Putamen (tissue), 1 donor: ENCODE measurements at places on chromosomes 6 and 20.
A peak's percentile ranks its signal among the peaks of the same experiment; 100 is the strongest.

DNA sequence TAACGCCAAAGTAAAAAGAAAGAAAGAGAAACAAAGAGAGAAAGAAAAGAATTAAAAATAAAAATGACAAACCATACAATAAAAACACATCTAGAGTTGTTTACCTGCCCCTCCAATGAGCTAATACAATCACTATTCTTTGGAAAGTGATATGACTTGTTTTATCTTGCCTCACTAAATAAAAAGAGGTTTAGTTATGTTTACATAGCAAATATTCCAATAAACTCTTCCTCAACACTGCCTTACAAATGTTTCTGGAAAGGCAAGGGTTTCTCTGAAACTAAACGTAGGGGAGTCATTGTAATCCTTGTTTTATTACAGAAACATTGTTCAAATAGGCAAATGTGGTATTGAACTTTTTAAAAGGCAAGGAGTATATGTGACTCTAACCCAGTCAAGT, 396.2 kb downstream of the EPM2A start:
- no peak for DNase-seq

DNA sequence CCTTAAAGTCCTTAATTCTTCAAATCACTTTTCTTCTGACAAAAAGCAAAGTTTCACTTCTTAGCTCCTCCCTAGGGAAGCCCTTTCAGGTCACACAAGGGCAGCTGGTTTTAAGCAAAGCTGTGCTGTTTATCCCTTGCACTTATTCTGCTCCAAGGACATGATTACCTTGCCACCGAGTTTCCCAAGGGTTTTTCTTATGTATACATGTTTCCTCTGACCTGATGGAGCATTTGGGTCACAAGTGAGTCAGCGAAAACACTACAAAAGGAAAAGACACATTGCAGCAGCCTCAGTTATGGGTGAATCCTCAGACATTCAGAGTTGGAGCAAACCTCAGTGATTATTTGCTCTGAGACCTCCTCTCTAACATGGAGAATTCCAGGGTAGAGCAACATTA, 26.6 kb upstream of the ILRUN start:
- DNase-seq = no peak

DNA sequence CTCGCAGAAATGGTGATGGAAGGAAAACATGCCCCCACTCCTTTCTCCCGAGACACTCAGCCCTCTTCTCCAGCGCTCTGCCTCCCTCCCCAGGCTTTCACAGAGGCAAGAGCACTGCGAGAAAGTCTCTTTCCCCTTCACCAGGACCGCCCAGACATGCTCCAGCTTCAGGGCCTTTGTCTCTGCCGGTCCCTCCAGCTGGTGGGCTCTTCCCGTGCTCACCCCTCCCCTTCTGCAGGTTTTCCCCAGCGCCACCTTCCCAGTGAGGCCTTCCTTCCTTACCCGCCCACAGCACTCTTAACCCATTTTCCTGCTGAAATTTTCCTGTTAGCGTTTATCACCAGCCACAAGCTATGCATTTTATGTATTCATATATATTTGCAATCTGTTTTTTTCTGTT, 86.2 kb downstream of the TFAP2C start:
- DNase-seq = no peak

GRCh38 chr6:111849298-111849697, 24.0 kb downstream of the FYN start:
- no peak for DNase-seq

GRCh38 chr20:24487648-24488047, 18.2 kb downstream of the SYNDIG1 start:
- DNase-seq = no peak

- no peak for DNase-seq
Observed at GRCh38 chr6:36713846-36714245, 16.2 kb downstream of the RAB44 start.

DNA sequence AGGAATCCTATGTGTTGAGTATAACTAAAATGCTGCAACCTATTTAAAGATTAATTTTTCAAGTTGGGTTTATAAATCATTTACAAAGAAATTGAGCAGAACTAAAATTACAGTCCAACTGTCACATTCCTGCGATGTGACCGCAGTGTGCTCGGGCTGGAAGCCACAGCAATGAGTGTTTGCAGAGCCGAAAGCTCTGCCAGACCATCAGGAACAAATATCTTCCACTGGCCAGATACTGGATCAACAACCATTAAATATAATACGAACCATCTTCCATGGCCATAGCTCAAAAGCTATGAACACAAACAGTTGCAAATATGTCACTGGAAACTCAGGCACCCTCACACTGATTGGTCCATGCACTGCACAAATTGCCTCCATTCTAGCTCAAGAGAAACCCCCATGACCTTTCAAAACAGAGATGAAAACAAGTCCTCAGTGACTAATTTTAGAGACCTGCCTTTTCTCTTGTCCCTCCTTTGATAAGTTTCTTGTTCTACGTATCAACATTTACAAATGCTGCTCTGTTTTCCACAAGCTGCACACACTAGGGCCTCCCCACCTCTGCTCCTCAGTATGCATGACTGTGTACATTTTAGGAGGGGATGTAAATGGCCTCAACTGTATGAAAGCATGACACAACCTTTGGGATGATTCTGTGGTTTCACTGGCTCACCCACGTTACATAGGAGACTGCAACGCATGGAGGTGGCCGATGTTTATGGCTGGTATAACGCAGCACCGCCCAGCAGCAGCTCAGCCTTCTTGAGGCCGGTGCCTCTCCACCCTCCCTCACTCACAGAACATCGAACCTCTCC, 171.7 kb downstream of the WDR27 start:
- no peak for DNase-seq

DNA sequence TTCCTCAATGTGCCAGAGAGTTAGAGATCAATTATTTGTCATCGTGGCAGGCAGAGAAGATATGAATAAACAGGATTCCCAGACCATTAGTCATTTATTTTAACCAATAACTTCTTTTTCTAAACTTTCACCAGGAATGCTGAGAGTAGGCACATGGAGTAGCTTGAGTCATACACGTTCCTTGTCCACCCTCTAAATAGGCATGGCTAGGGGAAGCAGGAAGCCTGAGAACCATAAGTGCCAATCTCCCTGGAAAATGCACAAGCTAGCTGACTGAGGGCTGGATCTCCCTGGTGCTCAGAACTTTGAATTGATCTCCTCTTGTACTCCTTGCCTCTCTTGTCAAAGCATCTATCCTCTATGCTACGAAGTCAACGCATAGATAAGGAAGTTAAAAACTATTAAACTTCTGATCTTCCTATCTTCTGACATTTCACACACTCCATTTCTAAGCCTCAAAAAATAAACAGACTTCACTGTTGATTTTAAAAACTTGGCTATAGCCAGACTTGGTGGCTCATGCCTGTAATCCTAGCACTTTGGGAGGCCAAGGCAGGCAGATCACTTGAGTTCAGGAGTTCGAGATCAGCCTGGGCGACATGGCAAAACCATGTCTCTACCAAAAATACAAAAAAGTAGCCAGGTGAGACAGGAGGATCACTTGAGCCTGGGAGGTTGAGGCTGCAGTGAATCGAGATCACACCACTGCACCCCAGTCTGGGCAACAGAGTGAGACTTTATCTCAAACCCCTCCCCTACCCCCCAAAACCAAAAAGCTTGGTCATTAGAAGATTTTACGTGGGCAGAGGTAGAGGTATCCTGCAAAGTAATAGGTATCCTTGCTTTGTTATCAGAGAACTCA, 11.8 kb downstream of the ADTRP start:
- DNase-seq = no peak

- no peak for DNase-seq
Observed at GRCh38 chr20:58550275-58551059, 35.3 kb upstream of the APCDD1L start.

GRCh38 chr6:131629651-131630050, 1.6 kb upstream of the MED23 start:
- DNase-seq = peak; percentile 3

DNA sequence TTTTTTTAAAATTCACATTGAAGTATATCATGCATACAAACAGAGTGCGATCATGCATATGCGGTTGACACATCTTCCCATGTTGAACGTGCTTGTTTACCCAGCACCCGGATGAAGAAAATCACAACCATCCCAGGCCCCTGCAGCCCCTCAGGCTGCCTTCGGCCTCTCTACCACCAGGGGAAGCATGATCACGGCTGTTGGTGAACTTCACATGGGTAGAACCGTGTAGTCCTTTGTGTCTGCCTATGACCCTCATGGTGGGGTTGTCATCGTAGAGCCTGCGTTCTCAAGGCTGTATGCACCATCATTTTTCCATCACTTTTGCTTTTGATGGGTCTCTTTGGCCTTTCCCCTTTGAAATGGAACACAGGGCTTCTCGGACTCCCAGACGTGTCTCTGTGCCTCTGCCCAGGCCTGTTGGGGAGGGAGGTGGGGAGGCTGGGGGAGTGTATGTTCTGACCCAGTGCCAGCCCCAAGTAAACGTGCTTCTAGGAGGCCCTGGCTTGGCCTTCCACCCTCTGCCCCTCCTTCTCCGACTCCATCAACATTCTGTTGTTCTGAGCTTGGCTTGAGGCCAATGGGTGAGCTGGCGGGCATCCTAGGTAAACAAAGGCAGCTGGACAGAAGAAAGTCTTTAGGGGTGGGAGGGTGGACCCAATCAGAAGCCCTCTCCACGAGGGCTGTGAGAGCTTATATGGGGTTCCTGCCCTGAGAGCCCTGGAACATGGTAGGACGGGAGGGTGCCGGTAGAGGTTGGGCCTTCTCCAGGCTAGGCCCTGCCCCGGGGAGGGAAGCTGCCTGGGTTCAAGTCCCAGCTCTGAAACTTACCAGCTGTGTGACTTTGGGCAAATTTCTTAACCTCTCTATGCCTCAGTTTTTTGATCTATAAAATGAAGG, 39.7 kb downstream of the TGM2 start:
- peak; percentile 21 for DNase-seq

GRCh38 chr6:36639171-36639808, 39.2 kb upstream of the CDKN1A start:
- DNase-seq = no peak
